ENCODE measurements at places on chromosomes 16 and 17. TPM values are rescaled to one million over a fixed set of nuclear protein-coding genes. Genes with fewer than 3 reads are reported as not detected.

KLHL36 gene
- total RNA-seq = 33.6 TPM

DNA sequence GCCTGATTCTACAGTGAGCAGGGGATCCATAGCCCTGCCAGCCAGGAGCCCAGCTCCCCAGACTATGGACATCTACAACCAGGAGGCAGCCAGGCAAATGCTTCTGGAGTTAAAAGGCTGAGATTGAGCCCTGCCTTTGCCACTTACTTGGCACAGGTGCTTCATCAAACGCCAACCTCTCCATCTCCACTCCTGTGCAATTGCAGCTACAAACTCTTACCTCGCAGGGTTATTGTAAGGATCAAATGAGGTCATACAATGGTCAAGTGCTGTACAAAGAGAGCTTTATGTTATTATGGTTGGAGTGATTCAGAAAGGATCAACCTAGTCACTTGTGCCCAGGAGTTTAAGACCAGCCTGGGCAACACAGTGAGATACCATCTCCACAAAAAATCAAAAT lies 9.8 kb upstream of the MYO18A start:
- H3K27ac ChIP-seq = no peak overlapping the region
- H3K36me3 ChIP-seq = no peaks in the 10 kb centered on the region
- H3K4me1 ChIP-seq = no peaks in the 10 kb centered on the region
- H3K27me3 ChIP-seq = no peaks in the 10 kb centered on the region
- no peak for DNase-seq

GRCh38 chr17:2412561-2413021 lies 11.7 kb upstream of the MNT start:
- H3K4me1 ChIP-seq = no peaks in the 10 kb centered on the region
- no peak overlapping the region for H3K4me3 ChIP-seq
- no peaks in the 10 kb centered on the region for H3K27me3 ChIP-seq
- H3K27ac ChIP-seq = no peak overlapping the region
- DNase-seq = peak; percentile 57

DNA sequence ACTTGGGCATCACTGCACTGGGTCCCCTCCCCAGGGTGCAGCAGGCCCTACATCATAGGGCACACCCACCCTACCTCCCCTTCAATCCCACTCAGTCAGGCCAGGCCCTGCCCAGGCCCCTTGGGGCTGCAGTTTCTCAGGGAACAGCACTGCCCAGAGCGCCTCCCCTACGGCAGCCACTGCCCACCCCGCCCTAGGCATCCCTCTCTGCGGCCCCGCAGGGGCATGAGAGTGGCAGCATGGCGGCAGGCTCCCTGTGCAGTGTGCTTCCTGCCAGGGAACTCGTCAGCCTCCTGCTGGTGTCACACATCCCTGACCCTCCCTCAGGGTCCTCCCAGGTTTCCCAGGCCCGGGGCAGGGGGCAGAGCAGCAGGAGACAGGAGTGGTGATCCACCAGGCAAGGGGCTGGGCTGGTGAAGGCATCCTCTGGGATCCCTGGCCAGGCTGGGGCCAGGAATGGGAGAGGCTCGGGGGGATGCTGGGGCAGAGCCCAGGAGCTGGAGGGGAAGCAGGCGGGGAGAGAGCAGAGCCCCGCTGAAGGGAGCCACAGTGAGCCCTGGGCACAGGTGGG lies 16.2 kb upstream of the BAHCC1 start:
- no peaks in the 10 kb centered on the region for H3K4me1 ChIP-seq
- H3K27ac ChIP-seq = no peak overlapping the region
- no peak overlapping the region for H3K4me3 ChIP-seq
- H3K27me3 ChIP-seq = peaks cover 11% of the 10 kb centered on the region
- no peak for DNase-seq
- no peaks in the 10 kb centered on the region for H3K36me3 ChIP-seq
